Smooth muscle cell of bladder (primary cell): ENCODE measurements at places on chromosomes 11 and 22. TPM values are rescaled to one million over a fixed set of nuclear protein-coding genes. Genes with fewer than 3 reads are reported as not detected.

Gene HORMAD2
- under 0.01 TPM in 1 of 2 replicates, not detected in the other for total RNA-seq

Gene ARHGAP8
- total RNA-seq = 0.28 and 0.74 TPM in 2 replicates

Gene CRYBB3
- total RNA-seq = not detected in 2 replicates

Gene VSIG10L2
- 0.14 TPM in 1 of 2 replicates, not detected in the other for total RNA-seq

Gene TMEM191C
- 0.71 and 0.74 TPM in 2 replicates for total RNA-seq

Gene CLP1
- total RNA-seq = 12.4 and 16.5 TPM in 2 replicates

Gene LRRC55
- not detected in 2 replicates for total RNA-seq

Gene GUCY1A2
- 0.14 and 0.28 TPM in 2 replicates for total RNA-seq

Gene OR52H1
- 0.43 and 0.65 TPM in 2 replicates for total RNA-seq

Gene RIC3
- not detected in 2 replicates for total RNA-seq

Gene F2
- total RNA-seq = 0.14 and 0.18 TPM in 2 replicates

Gene OR8J1
- not detected in 2 replicates for total RNA-seq
